T1000 (cell line): ENCODE measurements at places on chromosomes 3 and 15.

GRCh38 chr3:76561494-76562236, 478.2 kb upstream of the ROBO2 start:
- no peak for DNase-seq

- DNase-seq = no peak
These were observed 9.5 kb downstream of the TTBK2 start for GRCh38 chr15:42911058-42911592.

GRCh38 chr3:33578325-33579177, 138.3 kb upstream of the UBP1 start:
- peak; percentile 18 for DNase-seq

- no peak for DNase-seq
These were observed 4.8 kb downstream of the TKT start for GRCh38 chr3:53250881-53251605.

DNA sequence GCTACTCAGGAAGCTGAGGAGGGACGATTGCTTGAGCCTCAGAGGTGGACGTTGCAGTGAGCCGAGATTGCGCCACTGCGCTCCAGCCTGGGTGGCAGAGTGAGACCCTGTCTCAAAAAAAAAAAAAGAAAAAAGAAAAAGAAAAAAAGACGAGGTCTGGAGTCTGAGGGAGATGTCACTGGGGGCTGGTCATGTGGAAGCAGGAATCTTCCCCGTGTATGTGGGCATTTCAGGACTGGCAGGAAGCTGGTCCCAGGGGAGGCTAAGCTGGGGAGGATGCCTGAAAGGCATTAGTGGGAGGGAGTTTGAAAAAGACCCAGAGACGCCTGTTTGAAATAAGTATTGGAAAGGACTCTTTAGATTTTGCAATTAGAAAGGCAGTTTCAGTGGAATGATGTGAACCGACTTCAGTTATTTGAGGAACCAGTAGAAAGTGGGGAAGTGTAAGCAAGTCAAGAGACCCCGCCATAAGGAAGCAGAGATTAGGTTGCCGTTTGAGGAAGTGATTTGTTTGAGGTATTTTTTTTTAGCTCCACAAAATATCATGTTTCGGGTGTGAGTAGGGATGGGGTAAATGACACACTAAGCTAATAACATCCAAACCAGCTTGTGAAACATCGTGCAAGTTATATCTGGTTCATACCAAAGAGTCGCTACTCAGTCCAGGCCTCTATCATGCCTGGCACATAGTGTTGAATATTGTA, 55.5 kb downstream of the ST6GAL1 start:
- no peak for DNase-seq

- DNase-seq = no peak
These were observed 932 bp downstream of the GSK3B start for GRCh38 chr3:120093119-120093910.

GRCh38 chr3:175940243-175940642, 1081.1 kb downstream of the NAALADL2 start:
- DNase-seq = peak; percentile 36

DNA sequence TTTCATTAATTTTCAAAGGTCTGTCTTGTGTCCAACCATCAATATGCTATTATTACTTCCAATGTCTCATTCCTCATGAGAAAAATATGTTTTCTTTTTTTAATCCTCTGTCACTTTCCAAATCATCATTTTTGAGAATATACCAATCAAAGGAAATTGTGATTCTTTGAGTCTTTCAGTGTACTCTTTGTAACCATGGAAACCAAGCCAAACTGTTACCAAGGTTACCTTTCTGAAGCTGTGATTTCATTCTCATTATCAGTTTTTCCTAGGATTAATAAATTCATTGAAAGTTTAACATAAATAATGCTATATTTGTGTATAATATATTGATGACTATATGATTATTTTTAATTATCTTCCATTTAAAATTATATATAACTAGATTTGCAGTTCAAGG, 16.6 kb upstream of the PLSCR5 start:
- DNase-seq = no peak

GRCh38 chr3:196985298-196985697, 16.7 kb upstream of the PIGZ start:
- no peak for DNase-seq

DNA sequence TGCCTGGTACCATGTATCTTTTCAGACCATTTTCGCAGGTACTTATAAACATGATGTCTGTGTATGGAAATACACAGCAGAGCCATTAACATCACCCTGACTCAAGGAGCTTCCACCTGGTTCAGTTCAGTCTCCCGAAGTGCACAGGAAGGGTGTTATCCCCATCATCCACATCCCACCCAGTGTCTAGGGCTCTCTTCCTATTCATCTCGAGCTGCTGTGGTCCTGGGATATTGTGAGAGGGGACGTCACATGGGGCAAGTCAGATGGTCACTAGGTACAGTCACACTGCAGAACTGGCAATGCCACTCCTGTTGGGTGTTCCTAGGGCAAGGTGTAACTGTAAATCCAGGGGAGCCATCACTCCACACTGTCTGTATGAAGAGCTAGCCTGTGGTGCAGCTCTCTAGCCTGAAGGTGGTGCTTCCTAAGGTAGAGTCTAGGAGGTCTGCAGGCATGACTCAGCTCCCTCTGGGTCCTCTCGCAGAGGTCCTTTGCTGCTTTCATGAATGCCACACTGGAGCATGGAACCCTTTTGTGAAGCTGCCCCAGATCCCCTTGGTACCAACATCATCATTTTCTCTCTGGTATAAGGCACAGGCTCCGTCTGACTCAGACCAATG, 13.9 kb downstream of the ISLR2 start:
- DNase-seq = no peak

DNA sequence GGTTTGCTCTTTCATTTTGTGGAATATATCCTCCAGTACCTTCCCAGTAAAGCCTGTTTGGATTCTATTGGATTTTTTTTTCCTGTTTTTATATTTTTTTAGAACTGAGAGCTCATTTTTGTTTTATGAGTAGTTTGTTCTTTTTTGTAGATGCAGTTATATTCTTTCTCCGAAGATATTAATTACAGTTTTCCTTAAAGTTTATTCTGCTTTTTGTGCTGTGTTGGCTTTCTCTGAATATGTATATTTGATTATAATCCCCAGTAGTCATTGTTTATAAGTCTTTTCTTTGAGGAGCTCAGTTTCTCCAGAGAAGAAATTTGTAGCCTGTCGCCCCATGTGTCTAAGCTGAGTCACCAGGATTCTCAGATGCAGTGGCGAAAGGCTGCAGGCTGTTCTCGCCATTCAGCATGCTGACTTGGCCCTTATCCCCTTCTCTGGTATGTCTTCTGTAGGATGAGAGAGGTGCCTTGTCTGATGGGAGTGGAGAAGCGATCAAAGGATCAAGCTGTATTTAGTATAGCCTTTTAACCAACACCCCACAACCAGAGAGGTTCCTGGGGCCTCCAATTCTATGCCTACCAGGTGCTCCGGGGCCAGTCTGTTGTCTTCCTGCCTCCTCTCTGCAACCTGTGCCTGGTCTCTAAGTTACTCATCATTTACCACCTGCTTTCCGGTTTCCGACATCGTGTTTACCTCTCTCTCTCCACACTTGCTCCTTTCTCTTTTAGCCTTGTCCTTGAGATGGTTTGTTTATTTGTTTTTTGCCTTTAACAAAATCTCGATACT, 31.7 kb upstream of the MFSD1 start:
- DNase-seq = no peak

DNA sequence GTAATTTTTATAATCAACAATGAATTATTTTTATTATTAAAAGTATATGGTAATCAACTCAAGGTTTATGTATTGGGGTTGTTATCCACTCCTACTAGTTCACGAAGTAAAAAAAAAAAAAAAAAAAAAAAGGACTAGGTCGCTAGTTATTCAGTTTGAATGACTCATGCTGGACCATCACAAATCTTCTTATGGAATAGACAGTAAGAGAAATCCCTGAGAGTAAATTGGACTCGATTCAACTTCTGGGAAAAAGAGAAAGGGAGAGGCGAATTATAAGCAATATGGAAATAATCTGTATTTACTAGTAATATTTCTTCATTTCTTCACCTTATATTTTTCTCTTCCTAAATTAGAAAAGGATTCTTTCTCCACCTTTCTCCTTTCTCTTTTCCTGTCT, 2.0 kb downstream of the MYEF2 start:
- DNase-seq = no peak

DNA sequence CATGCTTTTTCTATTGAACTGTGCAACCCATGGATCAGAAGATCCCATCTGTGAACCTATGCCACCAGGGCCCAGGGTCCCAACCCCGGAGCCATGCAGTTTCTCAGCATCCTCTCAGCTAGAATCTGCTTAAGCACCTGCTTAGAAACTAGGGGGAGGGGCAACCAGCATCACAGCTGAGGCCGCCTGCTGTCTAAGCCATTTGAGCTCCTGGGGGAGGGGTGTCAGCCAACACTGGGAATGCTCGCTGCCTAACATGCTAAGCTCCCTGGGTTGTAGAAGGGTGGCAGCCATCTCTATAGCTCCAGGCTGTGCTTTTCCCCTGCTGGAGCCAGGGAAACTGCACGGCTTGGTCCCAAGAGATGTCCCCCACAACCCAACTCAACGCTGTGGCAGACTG, 322.8 kb downstream of the EDEM1 start:
- DNase-seq = no peak

DNA sequence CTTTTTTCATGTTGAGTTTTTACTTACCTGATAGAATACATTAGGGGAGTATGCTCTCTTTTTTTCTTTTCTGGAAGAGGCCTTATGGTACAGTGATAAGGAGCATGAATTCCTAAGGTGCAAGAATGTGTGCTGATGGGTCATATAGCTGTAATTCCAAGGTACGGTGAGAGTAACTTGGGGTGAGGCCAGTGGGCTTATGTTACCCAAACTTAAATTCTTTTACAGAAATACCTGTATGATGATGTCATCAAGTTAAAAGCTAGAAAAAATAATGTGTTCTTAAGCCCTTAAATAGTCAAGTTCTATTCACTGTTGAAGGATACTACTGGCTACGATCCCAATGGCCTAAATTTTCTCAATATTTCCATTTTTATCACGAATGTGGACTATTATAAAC, 111.2 kb downstream of the GMPS start:
- no peak for DNase-seq

DNA sequence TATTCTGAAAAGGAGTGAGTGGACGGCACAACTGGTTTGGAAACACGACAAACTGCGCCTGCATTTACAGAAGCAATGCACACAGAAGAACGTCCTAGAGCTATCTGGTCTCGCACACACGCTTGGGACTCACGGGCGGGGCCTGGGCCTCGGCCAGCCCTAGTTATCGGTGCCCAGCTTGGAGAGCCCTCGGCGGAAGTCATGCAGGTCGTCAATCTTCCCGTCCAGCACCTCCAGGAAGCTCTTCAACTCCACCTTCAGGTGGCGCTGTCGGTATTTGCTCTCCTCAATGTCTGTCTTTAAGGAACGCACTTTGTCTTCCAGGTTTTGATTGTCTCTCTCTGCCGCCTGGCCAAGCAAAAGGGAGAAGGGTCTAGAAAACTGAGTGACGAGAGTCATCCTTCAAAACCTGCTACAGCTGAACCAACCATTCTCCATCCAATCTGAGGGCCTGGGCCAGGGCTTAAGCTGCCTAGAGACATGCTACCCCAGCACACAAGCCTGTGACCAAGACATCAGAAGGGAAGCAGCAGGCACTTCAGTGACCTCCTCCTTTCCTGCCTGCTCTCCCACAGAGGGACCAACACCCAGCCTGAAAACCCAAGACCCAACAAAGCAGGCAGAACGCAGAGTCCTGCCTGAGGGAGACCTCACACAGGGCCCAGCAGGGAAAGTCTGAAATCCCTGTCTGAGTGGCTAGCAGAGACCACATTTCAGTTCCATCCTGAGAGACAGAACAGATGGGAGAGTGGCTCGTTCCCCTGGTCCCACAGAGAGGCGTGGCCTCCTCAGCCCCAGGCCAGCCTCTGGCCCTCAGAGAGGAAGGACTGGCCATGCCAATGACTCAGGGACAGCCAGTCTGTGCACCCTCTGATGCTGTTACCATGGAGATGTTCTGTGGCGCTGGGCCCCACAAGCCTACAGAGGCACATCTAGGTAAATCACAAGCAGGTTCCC, 40.4 kb downstream of the WHAMM start:
- DNase-seq = no peak

DNA sequence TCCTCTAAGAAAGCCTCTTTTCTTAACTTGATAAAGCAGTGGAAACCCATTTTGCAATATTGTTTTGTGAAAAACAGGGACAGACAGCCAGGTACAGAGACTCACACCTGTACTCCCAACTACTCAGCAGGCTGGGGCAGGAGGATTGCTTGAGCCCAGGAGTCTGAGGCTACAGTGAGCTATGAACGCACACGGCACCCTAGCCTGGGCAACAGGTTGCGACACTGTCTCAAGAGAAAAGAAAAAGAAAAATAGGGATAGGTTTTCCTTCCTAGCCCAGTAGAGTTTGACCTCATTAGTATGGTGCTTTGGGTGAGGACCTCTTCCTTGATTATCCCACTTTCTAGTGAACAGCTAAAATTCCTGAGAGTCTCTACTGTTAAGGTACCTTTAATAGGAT, 17.5 kb upstream of the YEATS2 start:
- DNase-seq = no peak

GRCh38 chr15:98844261-98844660, 163.3 kb downstream of the PGPEP1L start:
- DNase-seq = no peak

GRCh38 chr3:20125897-20126296, 60.1 kb downstream of the SGO1 start:
- no peak for DNase-seq

DNA sequence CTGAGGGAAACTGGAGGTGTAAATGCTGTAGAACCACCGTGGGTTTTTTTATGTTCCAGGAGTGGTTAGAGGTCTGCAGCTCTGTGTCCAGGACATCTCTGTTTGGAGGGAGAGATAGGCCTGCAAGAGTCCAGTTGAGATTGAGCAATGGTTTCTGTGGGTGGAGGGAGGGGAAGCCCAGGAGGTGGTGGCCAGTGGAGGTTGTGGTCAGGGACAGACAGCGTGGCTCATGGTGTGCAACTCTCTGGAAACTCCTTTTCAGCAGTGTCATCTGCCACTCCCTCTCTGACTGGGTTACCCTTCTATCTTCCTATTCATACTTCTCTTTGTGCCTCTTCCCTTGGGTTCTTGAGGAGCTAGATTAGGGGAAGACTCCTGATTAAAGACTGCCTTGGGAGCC, 9.6 kb downstream of the XCR1 start:
- DNase-seq = no peak

- DNase-seq = no peak
These were observed 9.1 kb upstream of the CAMP start for GRCh38 chr3:48214225-48214624.

DNA sequence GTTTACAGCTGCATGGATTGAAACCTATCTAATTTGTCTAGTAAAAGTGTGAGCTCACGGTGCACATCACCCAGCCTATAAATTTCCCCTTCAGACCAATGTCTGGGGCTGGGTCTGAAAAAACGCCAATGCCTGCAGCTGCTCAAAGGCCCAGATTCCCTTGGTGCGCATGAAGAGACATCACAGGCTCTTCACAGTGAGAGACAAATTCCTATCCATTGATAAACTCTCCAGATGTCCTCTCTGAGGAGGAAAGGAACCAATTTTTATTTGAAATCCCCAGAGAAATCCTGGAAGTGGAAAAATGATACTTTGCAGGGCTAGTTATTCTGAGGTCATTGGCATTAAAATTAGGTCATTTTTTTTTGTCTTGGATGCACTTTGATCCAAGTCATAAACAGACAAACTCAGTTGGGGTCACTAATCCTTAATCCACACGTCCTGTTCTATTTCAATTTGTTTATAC, 360.5 kb downstream of the EPHA3 start:
- no peak for DNase-seq

- no peak for DNase-seq
These were observed 44.3 kb upstream of the APEH start for GRCh38 chr3:49629866-49630265.
